Thyroid gland (tissue), 4 donors: ENCODE measurements at places on chromosomes 12 and 14. TPM values are rescaled to one million over a fixed set of nuclear protein-coding genes. Genes with fewer than 3 reads are reported as not detected.

Gene BMP4
- 8.5 TPM for total RNA-seq

DNA sequence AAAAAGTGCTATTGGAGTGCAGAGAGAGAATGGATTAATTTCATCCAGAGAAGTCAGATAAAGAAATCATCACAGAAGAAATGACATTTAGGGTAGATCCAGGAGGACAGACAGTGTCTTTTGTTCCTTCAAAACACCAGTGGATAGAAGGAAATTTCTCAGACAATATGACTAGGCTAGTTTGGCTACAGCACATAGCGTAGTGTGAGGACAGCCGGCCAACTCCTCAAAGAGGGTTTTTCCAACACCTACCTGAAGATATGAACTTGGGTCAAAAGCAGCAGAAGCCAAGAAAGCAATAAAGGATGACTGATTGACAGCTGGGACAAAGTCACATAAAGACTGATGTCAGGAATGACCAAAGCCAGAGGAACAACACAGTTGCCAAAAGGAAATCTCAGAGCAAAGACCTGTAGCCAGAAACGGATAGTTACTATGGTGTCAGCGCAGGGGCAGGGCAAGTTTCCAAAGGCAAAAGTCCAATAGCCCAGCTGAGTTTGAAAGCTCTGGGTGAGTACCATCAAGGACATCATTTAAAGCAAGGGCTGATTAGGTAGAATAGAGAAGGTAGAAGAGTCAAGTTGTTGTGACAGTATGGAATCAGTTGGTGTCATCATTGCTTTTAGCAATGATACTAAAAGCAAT, 58.7 kb upstream of the PDE3A start:
- no peak for DNase-seq

DNA sequence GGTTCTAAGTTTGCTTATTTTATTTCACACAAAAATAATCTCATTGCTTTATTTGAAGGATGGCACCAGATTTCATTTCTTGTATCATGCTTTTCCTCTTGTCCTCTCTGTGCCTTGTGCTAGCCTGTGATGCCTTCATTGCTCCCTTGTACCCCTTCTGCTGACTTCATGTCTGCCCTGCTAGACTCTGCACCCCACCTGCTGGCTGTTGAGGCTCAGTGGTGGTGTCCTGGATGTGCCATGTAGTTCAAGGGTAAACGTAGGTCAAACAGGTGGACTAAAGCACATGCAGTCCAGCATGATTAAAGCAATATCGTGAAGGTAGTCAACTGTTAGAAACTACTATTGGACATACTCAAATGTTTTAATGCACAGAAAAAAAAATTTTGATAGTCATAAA, 21.6 kb downstream of the MRPS35 start:
- no peak for DNase-seq

Gene FIGNL2
- 0.45 TPM for total RNA-seq

DNA sequence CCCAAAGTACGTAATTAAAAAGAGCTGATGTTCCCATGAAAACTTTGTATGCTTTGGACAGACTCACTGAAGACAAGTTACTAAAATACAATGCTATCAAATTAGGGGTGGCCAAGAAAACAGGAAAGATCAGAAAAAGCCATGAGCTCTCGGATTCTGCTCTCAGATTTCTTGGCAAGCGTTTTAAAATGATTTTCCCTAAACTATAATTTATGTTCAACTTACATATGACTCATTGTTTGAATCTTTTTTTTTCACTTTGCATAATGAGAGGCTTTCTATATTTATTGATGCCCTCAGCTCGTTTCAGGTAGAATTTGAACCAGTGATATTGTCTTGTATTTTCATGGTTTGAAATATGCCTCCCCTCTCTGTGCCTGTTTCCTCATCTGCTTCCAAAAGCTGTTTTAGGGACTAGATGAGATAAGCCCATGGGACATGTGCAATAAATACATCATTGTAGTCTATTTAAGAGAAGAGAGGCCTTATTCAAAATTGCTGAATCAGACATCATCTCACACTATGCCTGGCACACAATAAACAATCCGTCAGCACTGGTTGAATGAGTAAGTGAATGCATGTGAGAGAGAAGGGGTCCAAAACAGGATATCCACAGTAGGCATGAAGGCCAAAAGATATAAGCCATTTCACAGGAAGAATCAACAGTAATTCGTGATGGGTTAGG, 4.7 kb upstream of the IPO8 start:
- DNase-seq = no peak

Gene TCL1B
- total RNA-seq = not detected

DNA sequence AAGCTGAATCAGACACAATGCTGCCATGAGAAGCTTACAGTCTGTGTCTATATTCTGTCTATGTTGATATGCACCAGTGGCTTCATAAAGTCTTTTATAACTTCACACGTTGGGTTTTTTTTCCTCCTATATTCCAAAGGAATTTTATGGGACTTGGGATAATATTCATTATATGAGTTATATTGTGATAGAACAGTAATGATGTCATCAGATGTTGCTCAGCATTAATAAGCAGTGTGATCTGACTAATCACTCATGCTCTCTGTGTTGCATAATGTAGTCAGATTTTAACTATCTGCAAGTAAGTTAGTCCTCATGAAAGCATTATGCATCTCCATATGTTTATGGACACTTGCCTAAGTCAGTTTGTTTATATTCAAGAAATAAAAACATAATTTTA, 159.6 kb downstream of the PLCZ1 start:
- no peak for DNase-seq

GRCh38 chr12:79058342-79058741, 193.8 kb downstream of the SYT1 start:
- no peak for DNase-seq

Gene RNU4-1
- under 0.01 TPM for total RNA-seq

Gene ALDH1L2
- total RNA-seq = 3.6 TPM
